Liver (tissue), 10 donors: ENCODE measurements at places on chromosomes 13 and 19.

DNA sequence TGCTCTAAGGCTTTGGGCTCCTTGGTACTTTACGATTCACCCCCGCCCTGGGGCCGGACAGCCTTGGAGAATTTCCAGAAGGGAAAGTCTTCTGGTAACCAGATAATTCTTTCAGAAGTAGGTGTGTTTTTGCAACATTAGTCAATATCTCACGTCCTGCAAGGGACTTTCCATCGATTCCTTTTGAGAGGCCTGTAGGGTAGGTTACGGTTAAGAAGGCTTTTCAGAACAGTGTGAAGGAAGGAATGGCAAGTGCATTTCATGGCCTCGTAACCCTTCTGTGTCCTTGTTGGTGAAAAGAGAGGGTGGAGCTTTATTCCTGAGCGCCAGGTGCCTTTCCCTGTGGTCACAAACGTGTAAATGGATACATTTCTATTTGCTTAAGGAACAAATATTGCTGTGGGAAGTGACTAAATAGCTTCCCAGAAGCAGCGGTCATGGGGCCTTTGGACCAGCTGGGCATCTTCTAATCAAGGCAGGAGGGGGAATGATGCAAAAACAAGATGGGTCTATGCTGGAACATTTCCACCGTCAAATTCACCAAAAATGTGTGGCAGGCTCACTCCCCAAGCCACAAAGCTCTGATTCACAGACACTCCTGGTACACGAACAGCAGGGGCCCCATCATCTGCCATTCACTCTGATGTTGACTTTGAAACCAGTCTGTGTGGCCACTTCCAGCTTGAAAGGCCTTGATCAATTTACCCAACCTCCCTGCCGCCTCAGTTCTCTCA lies 99.2 kb downstream of the ANKRD10 start:
- peak; percentile 19 for DNase-seq

GRCh38 chr13:41075034-41075433 lies 13.7 kb downstream of the WBP4 start:
- no peak for DNase-seq

DNA sequence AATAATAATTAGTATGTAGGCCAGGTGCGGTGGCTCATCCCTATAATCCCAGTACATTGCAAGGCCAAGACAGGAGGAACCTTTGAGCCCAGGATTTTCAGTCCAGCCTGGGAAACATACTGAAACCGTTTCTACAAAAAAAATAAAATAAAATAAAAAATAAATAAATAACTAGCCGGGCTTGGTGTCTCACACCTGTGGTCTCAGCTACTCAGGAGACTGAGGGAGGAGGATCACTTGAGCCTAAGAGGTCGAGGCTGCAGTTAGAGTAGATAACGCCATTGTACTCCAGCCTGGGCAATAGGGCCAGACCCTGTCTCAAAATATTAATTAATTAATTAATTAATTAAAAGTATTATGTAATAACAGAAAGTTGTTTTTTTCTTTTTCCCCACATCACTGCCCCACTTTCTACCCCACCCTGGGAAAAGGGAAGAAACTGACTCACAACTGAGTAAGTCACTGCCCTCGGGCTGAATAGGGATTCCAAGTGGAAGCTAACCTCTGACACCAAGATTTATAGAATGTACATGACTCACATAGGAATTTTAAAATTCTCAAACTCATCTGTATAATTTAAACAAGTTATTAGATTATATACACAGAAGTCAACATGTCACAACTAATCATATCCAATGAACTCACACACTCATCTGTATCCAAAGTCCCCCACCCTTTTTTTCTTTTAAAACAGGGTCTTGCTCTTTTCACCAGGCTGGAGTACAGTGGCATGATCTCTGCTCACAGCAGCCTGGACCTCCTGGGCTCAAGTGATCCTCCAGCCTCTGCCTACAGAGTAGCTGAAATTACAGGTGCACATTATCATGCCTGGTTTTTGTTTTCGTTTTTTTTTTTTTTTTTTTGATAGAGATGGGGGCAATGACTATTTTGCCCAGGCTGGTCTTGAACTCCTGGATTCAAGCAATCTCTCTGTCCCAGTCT lies 12.5 kb downstream of the ZNF611 start:
- no peak for DNase-seq

DNA sequence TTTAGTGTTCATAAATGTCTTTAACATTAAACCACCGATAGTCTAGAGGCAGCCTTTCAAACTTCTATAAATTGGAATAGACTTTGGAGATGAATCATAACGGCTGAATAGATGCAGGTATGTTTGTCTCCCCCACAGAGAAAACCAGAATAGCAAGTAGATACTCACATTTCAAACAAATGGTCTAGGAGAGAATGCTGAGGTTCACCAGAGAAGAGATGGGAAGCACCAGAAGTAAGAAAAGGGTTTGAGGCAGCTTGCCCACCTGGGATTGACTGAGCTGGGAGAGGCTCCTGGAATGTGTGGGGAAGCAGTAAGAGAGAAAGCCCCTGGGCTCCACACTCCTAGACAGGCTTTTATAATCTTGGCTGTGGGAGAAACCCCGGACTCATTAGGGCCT lies 6.4 kb downstream of the IGFL3 start:
- DNase-seq, result no peak
